ENCODE measurements at places on chromosomes 7 and 10. TPM values are rescaled to one million over a fixed set of nuclear protein-coding genes. Genes with fewer than 3 reads are reported as not detected.

DNA sequence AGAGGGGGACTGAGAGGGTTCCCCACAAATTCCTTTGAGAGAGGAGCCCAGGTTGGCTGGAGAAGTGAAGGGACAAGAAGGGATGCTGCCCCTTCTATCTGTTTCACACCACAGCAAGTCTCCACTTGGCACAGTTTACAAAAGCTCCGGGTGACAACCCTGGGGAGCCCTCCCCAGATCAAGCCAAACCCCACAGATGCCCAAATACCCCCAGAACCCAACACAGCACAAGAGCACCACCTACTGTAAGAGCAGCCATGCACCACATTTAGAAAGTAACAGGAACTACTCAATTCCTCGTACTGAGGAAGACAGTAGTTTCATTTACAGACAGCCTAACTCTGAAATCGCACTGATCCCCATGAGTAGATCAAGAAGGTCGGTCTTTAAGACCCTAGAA, 67.8 kb upstream of the ATP6V0A4 start:
- DNase-seq, result no peak

- no peak for DNase-seq
Measured at GRCh38 chr7:67486401-67486800, 489.8 kb downstream of the TYW1 start.

- DNase-seq, result no peak
Measured at GRCh38 chr7:25944777-25945515, 207.1 kb upstream of the NFE2L3 start.

- no peak for DNase-seq
Measured at GRCh38 chr10:7310076-7310475, 100.8 kb downstream of the SFMBT2 start.

The LHFPL3 gene
- not detected for total RNA-seq

The GBX1 gene
- total RNA-seq, result not detected

DNA sequence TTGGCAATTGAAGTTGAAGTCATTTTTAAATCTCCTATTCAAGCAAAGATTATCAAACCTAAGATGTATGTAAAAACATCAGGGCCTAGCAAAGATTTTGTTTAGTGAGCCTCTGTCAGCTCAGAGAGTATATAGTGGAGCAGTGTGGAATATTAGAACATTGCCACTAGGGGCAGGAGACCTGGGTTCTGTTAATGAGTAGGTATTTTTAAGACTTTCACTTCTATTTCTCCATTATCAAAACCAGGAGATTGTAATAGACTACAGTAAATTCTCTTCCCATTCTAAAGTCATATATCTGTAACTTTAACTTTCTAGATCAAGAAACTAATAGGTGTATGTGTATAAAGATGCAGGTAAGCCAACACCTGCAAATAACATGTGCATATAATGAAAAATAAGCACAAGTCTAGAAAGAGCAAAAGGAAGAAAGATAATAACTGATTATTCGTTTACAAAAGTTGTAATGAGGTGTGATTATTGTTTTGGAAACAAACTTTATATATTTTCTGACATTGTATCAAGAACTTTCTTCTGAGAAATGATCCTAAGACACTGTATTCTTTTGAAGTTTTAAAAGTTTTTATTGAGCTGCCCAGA, 64.4 kb downstream of the KCND2 start:
- peak; percentile 12 for DNase-seq

DNA sequence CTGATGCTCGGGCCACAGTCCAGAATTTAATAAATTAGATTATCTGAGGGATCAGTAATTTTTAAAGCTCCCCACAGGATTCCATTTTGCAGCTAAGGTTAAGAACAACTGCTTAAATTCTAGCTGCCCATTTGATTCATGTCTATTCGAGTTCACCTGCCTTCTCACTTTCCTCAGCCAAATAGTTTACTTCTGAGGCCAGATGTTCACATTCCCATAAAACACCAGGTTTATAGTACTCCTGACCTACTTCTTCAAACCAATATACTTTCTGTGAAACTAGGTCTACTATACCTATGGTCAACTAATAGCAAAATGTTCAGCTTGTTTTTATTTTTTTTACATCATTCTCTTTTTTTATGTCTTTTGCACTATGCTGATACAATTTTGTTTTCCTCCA, 86.3 kb downstream of the GPR158 start:
- no peak for DNase-seq

The VWC2 gene
- total RNA-seq, result not detected

DNA sequence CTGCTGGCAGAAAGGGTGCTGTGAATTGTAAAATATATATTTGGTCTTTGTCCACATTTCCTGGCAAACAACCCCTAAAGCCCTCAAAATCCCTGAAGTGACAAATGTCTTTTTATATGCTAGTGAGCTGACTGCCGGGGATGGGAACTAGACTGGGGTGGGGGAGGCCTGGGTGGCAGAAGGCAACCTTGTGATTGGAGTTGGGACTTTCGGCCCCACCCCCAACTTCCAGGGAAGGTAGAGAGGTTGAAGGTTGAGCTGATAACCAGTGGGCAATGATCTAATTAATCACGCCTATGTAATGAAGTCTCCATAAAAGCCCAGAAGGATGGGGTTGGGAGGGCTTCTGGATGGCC, 2.7 kb downstream of the EPHA1 start:
- no peak for DNase-seq
